Type B pancreatic cell (in vitro differentiated cells): ENCODE measurements at places on chromosomes 13 and 19.

- peak; percentile 75 for DNase-seq
Measured at GRCh38 chr19:56538761-56539263, at the start of gene ZFP28. Gene ZFP28 (plus strand): TSS chr19:56538948. CDS start chr19:56539019, 71 bp downstream.

DNA sequence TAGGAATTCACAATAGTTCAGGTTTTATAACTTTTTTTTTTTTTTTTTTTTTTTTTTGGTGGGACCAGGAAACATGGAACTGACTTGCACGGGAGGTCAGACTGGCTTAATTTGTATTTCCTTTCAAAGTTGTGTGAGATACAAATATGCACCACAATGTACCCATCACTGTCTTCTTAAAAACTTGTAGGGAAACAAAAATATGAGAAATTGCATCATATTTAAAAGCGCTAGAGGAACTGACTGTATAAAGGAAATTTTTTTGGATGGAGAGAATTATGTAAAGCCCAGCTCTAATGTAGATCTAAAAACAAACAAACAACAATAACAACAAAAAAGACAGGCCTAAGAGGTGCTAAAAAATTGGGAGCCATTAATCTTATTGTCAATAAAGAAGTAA, 246.5 kb downstream of the DCT start:
- DNase-seq: no peak

- no peak for DNase-seq
Measured at GRCh38 chr13:94920578-94920977, 208.2 kb upstream of the SOX21 start.

DNA sequence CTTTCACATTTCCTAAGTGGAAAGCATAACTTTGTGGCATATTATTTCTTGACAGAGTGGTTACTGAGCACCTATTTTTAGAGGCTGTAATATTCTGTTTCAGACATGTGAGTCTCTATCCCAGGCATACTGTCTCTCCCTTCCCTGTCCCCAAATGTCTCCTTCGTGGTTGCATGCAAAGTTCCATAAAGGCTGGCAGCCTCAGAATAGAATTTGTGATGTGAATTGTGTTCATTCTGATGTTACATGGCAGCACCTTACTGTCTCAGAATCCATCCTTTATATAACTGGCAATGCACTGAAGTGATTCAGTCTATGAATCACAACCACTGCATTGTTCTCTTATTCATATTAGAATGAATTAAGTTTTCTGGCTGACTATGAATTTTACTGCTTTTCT, 89.0 kb upstream of the SLC7A1 start:
- DNase-seq: no peak

DNA sequence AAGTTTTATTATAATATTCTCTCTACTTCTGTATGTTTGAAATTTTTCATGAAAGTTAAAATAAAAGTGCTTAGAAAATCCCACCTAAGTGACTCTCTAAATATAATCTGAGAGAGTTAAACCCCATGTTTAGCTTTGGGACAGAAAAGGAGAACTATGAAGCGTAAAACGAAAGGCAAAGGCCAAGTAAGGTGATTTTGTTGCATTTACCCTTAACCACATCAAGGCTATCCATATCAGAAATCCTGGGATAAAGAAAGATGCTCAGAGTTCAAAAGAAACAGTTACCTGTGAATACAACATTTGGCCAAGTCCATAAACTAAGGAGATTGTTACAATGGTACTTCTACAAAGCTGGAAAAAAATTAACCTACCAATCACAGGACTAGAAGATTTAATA, 31.3 kb downstream of the UBL3 start:
- no peak for DNase-seq

- DNase-seq: peak; percentile 98
Measured at GRCh38 chr19:15379083-15379998, at the start of gene AKAP8. Gene AKAP8 (minus strand): TSS chr19:15379787. CDS start chr19:15379731, 56 bp downstream.

- DNase-seq: no peak
Measured at GRCh38 chr13:53408847-53409568, 380.4 kb downstream of the OLFM4 start.

GRCh38 chr13:77580748-77581147, 45.2 kb downstream of the SCEL start:
- no peak for DNase-seq

DNA sequence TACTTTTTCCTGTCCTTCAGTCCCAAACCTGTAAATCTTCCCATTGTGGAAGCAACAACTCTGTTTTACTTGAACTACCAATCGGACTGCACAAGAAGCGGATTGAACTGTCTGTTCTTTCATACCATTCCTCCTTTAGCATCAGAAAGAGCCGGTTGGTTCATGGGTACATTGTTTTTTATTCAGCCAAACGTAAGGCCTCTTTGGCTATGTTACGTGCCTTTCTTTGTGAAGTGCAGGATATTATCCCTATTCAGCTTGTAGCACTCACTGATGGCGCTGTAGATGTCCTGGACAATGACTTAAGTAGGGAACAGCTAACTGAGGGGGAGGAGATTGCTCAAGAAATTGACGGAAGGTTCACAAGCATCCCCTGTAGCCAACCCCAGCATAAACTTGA, 60.3 kb downstream of the ARHGAP35 start:
- no peak for DNase-seq

GRCh38 chr19:40465025-40465556, 454 bp downstream of the BLVRB start:
- DNase-seq: no peak

- no peak for DNase-seq
Measured at GRCh38 chr13:34419755-34420154, 522.3 kb upstream of the NBEA start.

GRCh38 chr13:77702366-77702765, 4.9 kb downstream of the SLAIN1 start:
- DNase-seq: no peak

DNA sequence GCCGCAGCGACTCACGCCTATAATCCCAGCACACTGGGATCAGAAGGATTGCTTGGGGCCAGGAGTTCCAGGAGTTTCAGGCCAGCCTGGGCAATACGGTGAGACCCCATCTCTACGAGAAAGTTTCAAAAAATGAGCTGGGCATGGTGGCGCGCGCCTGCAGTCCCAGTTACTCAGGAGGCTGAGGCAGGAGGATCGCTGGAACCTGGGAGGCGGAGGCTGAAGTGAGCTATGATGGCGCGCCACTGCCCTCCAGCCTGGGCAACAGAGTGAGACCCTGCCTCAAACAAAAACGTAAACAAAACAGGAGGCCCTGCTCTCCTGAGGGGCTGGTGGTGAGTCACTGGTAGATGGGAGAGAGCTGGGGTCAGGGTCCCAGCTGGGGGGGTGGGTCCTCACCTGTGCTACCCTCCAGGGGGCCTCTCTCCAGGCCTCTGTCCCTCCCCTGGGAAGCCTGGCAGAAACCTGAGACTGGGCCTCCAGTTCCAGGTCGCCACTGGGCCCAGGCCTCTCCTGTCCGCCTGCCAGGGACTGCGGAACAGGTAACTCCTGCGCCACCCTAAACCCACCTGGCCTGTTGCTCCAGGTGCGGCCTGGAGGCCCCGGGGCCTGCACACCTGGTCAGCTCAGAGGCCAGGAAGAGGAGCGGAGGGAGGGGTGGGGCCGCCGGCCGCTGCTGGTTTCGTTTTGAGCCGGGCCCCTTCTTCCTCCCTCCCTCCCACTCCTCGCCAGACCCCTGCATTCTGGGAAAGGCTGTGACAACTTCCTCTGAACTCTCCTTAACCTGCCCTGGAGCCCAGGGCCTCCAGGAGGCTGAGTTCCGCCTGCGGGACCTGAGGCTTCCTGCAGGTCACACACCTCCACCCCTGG, 17.2 kb upstream of the ZBTB7A start:
- DNase-seq: no peak

- no peak for DNase-seq
Measured at GRCh38 chr19:4861147-4861546, 6.3 kb downstream of the PLIN3 start.
